ENCODE measurements at places on chromosomes 3 and 15. TPM values are rescaled to one million over a fixed set of nuclear protein-coding genes. Genes with fewer than 3 reads are reported as not detected.

DNA sequence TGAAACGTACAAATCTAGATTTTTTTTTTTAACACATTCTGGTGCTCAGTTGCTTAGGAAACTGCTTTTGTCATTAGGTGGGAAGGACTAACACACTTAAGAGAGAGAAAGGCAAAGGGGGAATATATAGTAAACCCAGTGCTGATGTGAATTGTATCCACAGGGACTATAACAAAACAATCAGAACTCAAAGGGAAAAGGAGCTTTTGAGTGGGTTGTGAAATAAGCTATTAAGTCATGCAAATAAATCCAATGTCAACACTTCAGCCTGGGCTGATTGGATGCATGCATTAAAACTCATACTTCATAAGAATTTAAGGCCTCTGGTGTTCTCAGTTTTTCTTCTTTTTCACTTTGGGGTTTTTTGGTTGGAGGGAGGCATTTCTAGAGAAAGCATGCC is 628.9 kb downstream of the FHIT start:
- DNase-seq, result no peak

DNA sequence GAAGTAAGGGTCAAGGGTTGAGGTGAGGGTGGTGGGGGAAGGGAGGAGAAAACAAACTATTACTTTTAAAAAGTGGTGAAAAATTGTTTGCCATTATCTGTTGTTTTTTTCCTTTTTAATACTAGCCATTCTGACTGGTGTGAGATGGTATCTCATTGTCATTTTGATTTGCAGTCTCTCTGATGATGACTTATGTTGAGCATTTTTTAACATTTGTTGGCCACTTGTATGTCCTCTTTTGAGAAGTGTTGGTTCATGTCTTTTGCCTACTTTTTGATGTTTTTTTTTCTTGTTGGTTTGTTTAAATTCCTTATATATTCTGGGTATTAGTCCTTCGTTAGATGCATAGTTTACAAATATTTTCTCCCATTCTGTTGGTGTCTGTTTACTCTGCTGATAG is 185.9 kb upstream of the ANKRD28 start:
- DNase-seq, result no peak

DNA sequence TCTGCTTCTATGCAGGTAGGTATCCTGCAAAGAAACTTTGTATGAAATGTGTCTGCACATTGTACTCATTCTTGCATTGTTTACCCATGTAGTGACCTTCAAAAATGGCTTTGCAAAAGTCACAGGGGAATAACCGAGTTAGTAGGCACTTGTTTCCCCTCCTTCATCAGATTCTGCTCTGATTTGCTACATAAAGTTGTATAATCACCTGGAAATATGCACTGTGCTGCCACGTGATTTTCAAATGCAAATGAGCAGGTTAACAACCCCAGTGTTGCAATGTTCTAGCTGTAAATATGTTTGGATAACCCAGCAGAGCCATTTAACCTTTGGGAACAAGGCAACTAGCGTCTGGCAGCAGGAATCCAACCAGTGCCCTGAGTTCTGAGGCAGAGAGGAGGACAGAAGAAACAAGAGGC is at the start of gene KNG1:
Gene KNG1, plus strand, starts transcription at position 321 of the 419 bp plus-strand sequence. CDS start 184 bp downstream, outside the sequence.
- no peak for DNase-seq

DNA sequence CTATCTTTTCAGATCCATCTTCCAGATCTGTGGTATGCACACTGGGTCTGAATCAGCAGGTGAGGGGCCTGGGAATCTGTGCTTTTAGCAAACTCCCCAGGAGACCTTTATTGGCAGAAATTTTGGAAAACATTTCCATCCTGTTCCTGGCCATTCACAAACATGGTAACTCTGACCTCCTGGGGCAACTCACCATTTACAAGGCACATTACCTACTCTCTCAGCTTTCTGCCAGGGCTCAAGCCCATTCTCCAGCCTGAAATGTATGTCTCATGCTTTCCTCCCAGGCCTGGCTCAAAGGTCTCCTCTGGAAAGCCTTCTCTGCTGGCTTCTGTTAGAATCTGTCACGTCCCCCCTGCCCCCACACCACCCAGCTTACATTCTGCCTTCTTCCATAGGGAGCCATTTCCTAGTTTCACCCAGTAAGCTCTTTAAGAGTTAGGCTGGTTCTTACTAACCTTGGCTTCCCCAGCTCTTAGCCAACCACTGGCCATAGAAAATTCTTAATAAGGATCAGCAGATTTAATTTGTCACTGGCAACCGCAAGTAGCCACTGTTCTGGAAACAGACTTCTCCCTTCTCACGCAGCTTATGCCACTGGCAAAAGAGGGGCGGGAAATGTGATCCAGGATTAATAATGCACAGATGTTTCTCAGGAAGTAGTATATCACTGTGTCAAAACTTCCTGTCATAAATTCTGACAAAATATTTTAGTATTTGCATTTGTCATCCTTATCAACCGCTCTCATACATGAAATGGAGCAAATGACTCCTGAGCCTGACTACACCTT is 55.0 kb downstream of the RORA start:
- DNase-seq, result no peak

DNA sequence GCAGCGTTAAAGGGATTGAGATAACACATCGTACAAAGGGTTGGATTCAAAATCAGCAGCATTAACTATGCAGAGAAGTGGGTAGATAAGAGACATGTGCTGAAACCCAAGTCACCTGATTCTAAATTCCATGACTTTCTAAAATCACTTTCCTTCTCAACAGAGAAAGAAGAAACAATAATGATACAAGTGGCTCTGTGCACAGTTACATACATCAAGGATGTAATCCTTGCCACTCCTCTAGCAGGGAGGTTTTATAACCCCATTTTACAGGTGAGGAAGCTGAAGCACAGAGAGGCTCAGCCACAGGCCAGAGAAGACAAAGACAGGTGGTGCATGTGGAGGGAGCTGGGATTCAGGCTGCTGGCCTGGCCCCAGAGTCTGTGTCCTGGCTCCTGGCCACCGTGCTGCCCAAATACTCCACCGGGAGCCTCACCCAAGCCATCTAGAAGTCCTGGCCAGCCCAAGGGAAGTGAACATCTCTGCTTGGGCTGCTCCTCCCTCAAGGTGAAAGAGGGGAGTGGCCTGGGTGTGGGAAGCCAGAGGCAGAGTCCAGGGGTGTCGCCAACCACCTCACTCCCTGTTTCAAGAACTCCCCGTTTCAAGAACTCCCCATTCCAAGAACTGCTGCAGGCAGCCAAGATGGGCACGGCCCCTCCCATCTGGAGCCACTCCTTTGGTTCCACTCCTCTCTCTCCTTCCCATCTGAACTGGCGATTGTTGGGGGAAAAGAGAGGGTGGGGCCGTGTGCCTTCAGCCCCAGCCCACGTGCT is 147.1 kb downstream of the NUP210 start:
- no peak for DNase-seq

- DNase-seq, result no peak
These were observed 23.7 kb downstream of the PXYLP1 start for GRCh38 chr3:141255137-141255845.

DNA sequence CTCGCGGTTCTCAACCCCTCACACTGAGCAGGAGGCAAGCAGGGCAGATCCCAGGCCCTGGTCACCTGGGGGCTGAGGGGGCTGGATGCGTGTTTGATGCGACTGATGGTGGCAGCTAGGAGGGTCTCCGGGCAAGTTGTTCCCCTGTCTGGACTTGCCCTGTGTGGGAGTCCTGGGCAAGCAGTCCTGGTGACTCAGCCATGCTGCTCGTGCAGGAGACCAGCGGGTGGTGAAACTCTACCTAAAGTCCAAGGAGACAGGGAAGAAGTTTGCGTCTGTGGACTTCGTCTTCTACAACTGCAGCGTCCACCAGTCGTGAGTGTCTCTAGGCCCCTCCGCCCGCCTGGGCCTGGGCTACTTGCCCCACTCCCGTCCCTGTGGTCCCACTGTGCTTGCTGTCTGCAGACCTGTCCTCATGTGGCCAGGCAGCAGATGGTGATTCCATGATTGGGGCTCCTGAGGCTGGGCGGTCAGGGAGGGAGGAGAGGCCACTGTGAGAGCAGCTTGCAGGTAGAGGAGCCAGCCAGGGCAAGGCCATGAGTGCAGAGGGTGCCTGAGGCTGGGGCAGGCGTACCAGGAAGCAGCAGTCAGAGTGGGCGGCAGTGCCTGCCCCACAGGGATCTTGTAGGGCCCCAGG is 23.1 kb downstream of the PLXNA1 start:
- DNase-seq, result no peak

DNA sequence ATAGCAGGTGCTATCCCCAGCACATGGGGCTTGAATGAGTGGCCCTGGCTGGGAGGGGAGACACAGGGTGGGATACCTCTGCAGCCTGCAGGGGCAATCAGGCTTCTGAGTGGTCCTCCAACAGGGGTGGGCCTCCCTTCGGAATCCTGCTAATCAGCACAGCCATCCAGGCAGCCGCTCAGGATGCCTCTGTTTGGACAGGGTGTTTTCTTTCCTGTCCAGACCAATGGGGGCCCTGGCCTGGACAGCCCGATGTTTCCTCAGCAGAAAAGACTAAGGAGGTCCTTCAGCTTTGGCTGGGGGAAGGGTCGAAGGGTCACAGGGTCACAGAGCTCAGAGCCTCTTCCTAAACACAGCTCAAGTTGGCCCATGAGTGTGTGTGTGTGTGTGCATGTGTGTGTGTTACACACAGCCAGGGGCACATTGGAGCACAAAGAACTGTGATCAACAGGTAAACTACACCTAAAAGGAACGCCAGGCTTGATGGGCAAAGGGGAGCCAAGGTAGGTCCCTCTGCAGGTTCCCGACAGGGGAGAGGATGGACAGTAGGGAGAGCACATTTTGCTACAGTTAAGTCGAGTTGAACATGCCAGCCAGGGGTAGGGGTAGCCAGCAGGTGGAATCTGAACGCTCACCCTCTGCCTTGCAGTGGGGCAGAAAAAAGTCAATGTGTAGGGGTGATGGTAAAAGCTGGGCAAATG is 1.1 kb upstream of the HAPLN3 start:
- DNase-seq, result no peak

DNA sequence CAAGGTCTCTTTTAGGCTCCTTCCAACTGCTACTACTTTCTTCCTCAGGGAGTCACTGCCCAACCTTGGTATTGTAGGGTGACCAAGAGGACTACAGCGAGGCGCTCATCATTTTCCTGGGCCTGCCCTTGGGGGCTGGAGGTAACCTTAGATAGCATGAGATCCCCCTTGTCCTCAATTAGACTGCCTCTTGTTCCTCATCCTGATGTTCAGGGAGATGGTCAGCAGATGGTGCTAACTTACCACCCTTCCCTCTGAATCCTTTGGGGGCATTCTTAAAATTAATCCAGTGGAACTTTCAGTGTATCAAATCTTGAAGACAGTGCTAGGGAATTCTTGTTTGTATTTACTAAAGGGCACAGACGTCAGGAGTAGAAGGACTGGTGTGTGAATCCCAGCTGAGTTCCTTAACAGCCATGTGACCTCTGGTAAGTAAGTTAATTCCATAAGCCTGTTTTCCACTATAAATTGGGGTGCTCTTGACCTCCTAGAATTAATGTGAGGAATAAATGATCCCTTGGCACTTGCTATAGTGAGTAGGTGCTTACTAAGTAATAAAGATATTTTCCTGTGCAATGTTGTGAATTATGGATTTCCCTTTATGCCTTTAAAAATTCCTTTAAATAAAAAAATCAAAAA is 4.1 kb upstream of the CLPX start:
- DNase-seq, result no peak

GRCh38 chr3:139128803-139129202 is 84.1 kb upstream of the PRR23C start:
- DNase-seq, result no peak

DNA sequence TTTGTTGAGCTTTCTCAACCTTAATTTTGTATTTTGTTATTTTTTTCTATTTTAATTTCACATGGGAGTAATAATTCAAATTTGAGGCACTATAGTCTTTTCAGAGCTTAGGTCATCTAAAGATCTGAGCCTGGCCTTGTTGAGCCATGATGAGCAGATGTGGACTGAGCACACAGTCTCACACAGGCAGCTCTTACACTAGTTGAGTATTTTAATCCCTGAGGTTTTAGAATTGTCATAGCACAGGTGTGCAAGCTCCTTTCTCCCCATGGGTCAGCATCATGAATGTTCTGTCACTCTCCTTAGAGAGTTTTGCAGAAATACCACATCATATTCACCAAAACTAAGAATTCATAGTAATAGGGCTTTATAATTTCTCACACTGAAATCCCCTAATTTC is 4.9 kb downstream of the ZBTB38 start:
- no peak for DNase-seq

- no peak for DNase-seq
These were observed 73.0 kb downstream of the FILIP1L start for GRCh38 chr3:100041328-100041749.

DNA sequence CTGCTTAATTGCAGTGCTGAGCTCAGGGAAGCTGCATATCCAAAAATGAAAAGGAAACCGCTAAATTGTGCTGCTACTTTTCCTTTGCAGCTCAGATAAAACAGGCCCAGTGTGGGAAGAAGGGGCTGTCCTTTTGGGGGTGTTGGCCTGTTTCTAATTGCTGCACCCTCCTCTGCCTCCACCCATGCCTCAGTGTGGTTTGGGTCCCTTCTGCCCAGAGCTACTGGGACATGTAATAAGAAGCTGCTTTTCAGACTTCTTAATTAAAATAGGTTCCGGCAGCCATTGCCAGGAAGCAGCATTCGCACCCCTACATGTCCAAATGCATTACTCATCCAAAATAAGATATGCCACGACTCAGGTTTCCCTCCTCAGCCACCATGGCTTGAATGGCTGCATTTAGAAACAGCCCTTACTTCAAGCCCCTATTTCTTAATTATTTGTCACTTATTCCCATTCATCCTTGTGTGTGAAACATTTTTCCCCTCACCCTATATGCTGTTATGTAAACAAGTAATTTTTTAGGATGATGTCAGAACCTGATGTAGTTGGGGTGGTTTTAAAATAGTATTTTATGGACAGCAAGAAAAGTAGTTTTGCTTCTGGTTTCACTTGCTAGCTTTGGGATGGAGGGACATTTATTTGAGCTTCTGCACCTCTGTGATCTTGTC is 235.9 kb upstream of the CTDSPL start:
- DNase-seq, result no peak

GRCh38 chr3:197750858-197751737 is 1.4 kb downstream of the FYTTD1 start:
- DNase-seq, result no peak

DNA sequence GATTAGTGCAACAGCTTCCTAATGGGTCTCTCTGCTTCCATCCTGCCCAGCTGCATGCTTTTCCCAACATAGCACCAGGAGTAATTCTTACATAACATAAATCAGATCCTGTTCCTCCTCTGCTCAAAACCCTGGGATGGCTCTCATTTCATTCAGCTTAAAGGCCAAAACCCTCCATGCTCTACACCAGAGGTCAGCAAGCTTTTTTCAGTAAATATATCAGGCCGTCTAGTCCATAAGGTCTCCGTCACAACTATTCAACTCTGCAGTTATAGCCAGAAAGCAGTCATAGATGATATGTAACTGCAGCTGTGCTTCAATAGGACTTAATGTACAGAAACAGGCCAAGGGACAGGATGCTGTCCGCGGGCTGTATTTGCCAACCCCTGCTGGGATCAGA is 202.8 kb upstream of the UBE2E2 start:
- no peak for DNase-seq

GRCh38 chr3:101858464-101859030 is 9.2 kb downstream of the NFKBIZ start:
- no peak for DNase-seq

- DNase-seq, result no peak
These were observed 12.8 kb downstream of the GPR176 start for GRCh38 chr15:39907216-39907615.

GRCh38 chr3:150411106-150411460 is 3.0 kb downstream of the TSC22D2 start:
- DNase-seq, result no peak

- DNase-seq, result no peak
These were observed 59.6 kb downstream of the RHCG start for GRCh38 chr15:89436560-89437311.

Gene PLA2G4E
- not detected for total RNA-seq

Gene NAA50
- 112 TPM for total RNA-seq

Gene MYO1E
- total RNA-seq, result 186 TPM

Gene PLSCR2
- not detected for total RNA-seq

Gene PLA2G4D
- not detected for total RNA-seq

Gene TARS3
- 12.0 TPM for total RNA-seq

Gene GPR87
- not detected for total RNA-seq
